ENCODE measurements at places on chromosomes 5 and 9. TPM values are rescaled to one million over a fixed set of nuclear protein-coding genes. Genes with fewer than 3 reads are reported as not detected.

The CARD9 gene
- total RNA-seq = 9.4 TPM

The TGFBI gene
- total RNA-seq = not detected

The HSPA9 gene
- total RNA-seq = 337 TPM

GRCh38 chr9:89592963-89593726 lies 11.7 kb upstream of the GADD45G start:
- H3K27ac ChIP-seq = no peak overlapping the region
- peaks cover 9% of the 10 kb centered on the region for H3K4me1 ChIP-seq
- no peak overlapping the region for H3K4me3 ChIP-seq
- H3K36me3 ChIP-seq = no peaks in the 10 kb centered on the region
- no peaks in the 10 kb centered on the region for H3K27me3 ChIP-seq

DNA sequence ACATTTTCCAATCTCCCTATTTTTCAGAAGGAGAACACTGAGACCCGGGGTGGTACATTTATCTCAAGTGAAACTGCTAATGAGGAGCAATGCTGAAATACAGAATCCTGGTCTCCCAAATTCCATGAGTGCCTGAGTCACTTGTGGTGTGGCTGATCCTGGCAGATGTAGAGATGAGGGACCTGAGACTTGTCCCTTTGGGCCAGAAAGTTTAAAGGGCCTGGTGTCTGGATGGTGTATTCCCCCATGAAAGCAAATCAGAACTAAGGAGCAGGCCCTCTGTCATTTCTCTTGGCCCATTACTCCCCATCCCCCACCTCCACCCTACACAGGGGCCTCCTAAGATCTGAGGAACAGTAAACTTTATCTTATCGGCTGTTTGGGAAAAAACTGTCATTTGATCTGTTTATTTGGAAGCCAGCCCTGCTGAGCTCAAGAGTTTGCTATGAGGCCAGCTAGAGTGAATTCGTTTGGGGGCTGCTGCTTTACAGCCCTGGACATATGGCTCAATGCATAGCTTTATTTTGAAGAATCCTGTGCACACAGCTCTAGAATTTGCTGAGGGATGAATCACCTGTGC lies 140.3 kb downstream of the LHFPL2 start:
- H3K4me1 ChIP-seq = peaks cover 13% of the 10 kb centered on the region
- H3K4me3 ChIP-seq = no peak overlapping the region
- no peak for DNase-seq
- H3K36me3 ChIP-seq = no peaks in the 10 kb centered on the region

- no peak for DNase-seq
- H3K36me3 ChIP-seq = no peaks in the 10 kb centered on the region
- H3K4me1 ChIP-seq = no peaks in the 10 kb centered on the region
- H3K27ac ChIP-seq = no peak overlapping the region
- no peaks in the 10 kb centered on the region for H3K27me3 ChIP-seq
- H3K4me3 ChIP-seq = no peak overlapping the region
These were observed 161.8 kb downstream of the ICE1 start for GRCh38 chr5:5584236-5584745.

DNA sequence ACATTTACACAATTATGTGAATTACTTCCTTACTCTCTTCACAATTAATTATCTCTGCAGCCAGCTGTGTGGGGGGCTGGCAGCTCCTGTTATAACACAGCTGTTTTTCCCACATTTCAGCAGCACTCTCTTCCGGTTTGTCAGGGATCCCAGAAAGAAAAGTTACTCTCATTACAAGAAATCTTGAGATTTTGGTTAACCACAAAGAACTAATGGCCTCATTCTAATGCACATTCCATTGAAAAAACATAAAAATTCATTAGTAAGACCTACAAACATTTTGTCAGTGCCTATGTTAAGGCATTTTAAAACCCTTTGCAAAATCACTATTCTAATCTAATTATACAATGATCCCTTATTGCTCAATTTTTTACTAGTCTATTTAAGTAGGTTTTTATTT lies 64.1 kb downstream of the PDE4D start:
- H3K36me3 ChIP-seq = no peaks in the 10 kb centered on the region
- H3K4me3 ChIP-seq = no peak overlapping the region
- no peaks in the 10 kb centered on the region for H3K4me1 ChIP-seq

GRCh38 chr5:38808666-38809343 lies 37.0 kb upstream of the OSMR start:
- no peak overlapping the region for H3K27ac ChIP-seq
- peaks cover 34% of the 10 kb centered on the region for H3K27me3 ChIP-seq
- H3K4me3 ChIP-seq = no peak overlapping the region
- no peak for DNase-seq
- H3K36me3 ChIP-seq = no peaks in the 10 kb centered on the region
- no peaks in the 10 kb centered on the region for H3K4me1 ChIP-seq

DNA sequence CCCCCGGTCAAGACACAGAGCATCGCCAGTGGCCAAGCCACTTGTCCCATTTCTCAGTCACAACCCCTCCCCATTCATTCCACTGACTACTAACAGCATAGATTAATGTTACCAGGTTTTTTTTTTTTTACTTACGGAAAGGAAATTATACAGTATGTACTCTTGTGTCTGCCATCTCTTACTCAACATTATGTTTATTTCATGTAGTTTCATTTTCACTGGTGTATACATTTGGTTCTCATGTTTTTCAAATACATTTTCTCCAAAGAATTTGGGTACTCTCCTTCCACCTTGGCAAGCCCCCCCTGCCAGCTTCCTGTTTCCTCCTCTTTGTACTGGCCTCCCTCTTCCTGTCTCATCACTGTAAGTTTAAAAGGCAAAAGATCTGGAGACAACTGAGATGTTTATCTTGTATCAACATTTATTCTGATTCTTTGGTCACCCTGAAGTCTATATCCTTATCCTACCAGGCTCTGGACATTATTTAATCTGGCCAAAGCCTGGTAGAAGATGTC lies 207.3 kb downstream of the SAXO1 start:
- H3K4me1 ChIP-seq = no peaks in the 10 kb centered on the region
- H3K36me3 ChIP-seq = no peaks in the 10 kb centered on the region
- peaks cover 2% of the 10 kb centered on the region for H3K27me3 ChIP-seq
- no peak overlapping the region for H3K27ac ChIP-seq

DNA sequence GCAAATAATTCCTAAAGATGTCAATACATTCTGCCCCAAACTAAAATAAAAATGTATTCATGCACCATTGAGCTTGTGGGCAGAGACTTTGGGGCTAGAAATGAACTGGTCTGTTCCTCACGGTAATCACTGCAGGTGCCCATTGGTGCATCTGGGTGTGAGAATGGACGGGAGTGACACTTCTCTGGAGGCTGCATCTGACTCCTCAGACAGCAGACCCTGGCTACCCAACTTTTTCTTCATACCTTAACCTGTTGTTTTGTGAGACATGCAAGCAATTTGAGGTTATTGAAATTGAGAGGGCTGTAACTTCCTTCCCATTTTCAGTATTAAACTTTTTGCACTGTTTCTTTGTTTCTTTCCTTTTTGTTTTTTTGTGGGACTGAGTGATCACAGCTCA lies 333.4 kb downstream of the ICE1 start:
- DNase-seq = no peak
- H3K27me3 ChIP-seq = peaks cover 2% of the 10 kb centered on the region
- H3K36me3 ChIP-seq = no peaks in the 10 kb centered on the region
- H3K27ac ChIP-seq = no peak overlapping the region
